Stromal cell of bone marrow (primary cell): ENCODE measurements at places on chromosomes 3 and 15.

DNA sequence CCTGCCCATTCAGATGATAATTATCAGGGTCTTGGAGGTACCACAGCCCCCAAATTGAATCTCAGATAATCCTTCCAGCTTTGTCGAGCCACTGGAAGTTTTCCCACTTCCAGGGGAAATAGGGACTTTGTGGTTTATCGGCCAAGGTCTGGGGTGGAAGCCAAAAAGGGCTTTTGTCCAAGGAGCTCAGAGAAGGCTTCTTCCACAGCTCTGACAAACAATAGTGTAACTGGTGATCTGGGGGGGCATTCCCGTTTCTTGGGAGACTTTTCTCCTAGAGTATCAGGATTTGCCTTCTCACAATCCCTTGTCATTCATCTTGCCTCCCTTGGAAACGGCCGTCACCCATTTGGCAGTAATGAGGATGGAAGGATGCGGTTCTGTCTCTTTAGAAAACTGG is 18.4 kb downstream of the SRGAP3 start:
- no peak for DNase-seq

DNA sequence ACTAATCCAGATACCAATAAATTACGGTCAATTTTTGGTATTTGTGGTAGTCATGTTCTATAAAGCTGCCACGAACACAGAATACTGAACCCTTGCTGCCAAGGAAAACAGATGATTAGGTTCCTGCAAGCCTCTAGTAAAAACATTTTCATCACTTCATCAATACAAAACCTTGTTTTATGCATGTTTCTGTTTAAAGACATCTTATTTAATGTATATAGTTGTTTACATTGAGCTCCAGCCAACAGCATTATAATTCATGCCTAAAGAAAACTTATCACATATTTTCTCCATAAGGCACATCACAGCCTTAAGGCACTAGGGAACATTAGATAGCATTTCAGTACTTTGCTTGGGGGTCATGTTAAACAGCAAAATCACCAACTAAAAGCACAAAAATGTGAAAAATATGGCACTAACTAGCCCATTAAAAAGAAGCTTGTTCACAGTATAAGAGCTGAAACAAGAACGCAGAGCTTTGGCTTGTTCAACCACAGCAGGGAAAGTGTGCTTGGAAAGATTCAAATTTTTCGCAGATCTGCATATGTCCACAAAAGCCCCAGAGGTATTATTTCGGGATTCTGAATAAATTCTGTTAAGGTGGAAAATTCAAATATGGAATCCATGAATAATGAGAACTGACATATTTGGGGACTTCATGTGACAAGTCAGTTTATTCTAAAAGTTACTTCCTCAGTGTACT is 27.7 kb downstream of the POLQ start:
- DNase-seq: peak; percentile 4

- DNase-seq: no peak
These were observed 44.2 kb downstream of the ZMAT3 start for GRCh38 chr3:179027326-179027900.

DNA sequence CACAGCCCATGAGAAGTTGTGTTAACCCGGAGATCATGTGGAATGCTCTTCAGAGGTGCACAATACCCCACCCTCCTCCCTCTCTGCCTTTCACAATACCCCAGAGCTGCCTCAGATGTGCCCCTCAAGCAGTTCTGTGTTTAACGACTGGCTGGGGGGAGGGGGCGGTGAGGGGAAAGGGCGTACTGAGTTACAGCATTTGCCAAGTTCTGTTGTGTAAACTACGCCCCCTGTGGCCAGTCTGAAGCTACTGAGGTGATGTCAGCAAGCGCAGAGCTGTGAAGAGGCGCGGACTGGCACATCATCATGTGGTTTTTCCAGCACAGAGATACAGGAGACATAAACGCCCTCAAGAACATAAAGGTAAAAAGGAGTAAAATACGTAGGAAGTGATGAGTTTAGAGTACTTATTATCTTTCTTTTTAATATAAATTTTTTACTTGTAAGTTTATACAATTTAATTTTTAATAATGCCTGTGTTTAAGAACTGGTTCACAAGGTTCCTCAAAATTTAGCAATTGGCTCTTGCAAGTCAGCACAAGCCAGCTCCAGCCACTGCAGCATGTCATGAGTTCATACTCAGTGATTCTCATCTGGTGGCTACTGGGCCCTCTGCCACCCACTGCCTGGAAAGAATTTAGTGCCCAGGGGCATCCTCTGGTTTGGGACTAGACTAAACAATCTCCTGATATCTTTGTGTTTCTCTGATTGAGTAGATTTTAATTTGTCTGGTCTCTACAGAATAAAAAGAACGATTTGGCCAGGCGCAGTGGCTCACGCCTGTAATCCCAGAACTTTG is 1.7 kb downstream of the EPB42 start:
- DNase-seq: peak; percentile 7

DNA sequence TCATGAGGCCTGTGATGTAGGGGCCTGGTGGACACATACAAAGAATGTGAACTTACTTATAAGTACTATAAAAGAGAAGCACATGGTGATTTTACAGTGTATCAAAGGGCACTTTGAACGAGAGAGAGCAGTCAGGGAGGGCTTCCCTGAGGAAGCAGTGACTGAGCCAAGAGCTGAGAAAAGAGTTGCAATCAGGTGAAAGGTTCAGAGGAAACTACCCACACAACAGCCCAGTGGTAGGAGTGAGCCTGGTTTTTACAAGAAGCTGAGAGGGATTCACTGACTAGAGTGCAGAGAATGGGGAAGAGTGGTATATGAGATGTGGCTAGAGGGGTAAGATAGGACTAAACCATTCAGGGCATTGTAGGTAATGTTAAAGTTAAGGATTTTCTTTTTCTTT is 57.1 kb downstream of the CALML4 start:
- DNase-seq: no peak

DNA sequence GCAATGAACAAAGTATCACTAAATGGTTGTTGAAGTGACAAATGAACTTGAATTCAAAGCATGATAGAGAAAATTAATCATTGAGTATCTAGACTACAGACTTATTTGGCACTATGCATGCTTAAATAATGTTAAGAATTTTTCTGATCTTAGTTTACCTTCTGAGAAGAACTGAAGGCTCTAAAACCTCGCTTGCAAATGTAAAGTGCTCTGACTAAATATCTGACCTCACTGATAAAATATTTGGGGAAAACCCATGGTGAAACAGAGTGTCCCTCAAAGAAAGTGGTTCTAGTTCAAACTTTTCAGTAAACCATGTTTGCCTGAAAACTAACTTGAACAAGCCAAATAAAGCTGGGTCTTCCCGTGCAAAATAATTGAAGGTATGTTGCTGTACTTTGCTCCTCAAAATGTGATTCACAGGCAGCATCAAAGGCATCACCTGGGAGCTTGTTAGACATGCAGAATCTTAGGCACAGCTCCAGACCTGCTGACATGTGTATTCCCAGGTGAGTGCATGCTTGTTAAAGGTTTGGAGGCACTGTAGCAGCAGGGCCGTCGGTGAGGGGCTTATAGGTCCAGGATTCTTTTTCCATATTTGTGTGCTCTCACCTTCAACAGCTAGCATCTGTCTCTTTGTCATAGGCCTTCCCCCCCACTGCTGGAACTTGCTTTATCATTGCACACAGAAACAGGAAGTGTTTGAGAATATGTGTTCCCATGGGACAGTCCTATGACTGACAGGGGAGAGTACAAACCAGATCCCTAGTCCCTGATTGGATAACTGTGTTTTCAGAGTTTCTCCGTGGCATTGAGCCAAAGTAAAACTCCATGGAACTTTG is 524.2 kb upstream of the LMCD1 start:
- no peak for DNase-seq

- no peak for DNase-seq
These were observed 225.8 kb downstream of the MYRIP start for GRCh38 chr3:40035177-40035576.

DNA sequence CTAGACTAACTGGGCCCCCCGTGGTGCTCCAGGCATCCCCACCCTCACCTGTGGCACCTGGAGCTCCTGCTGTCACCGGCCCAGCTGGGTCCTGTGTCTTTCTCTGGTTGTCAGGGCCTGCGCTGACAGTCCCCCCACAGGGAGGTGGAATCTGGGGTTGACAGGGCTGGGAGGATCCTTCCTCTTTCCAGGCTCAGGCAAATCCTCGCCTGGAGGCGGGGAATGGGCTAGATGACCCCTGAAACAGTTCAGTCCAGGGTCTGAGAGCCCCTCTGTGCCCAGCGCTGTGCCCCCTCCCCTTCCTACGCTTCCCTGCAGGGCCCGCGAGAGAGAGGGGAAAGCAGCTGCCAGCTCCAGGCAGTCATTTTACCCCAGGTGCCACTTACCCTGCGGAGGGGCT is 50.1 kb upstream of the MCF2L2 start:
- no peak for DNase-seq

- DNase-seq: peak; percentile 77
These were observed at the start of gene TMEM42 for GRCh38 chr3:44861412-44862225. TSS of gene TMEM42 (plus strand) at chr3:44861912. CDS start at chr3:44861925, 13 bp downstream.

DNA sequence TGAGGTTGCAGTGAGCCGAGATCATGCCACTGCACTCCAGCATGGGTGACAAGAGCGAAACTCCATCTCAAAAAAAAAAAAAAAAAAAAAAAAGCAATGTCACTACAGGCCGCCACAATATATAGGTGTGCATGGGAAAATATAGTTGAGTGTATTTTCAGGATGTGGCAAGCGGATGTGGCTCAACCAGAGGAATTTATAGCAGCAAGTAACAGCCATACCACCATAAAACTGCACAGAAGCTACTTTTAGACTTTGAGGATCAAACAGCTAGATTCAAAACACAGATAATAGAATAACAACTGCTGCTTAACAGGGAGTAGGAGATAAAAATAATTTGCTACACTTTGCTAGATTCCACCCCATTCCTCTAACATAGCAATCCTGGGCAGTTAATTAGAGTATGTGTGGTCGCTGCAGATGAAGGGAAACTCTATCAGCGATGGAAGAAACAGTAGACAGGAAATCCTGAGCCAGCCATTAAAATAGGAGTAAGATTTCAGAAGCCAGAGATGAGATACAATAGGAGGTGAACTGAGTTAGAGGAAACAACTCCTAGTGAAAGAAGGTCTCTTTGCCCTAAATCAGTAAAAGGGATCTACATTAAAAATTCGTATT is 318.7 kb upstream of the STT3B start:
- no peak for DNase-seq

DNA sequence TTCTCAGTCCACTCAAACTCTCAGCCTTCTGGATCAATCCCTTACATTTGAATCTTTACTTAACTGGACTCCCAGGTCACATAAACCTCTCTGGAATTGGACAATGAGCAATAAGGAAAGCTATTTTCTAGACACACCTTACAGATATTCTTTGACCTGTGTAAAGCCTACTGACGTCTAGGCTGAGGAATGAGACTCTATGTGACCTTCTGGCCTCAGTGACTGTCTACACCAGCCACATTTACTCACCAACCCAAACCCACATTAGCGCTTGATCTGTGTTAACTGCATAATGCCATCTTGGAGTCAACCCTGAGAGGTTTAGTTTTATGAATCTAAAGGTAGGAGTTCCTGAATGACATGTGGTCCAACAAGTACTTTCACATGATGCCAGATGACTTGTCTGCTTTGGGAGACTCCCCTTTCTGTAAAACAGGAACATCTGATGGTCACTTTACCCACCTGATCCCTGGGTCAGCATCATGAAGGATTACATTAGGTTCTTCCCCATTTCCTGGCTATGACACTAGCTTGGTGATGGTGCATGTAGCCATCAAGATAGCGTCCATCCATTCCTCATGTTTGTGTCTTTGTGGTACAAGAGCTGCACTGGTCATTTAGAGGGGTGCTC is 11.4 kb upstream of the COMMD2 start:
- DNase-seq: no peak

DNA sequence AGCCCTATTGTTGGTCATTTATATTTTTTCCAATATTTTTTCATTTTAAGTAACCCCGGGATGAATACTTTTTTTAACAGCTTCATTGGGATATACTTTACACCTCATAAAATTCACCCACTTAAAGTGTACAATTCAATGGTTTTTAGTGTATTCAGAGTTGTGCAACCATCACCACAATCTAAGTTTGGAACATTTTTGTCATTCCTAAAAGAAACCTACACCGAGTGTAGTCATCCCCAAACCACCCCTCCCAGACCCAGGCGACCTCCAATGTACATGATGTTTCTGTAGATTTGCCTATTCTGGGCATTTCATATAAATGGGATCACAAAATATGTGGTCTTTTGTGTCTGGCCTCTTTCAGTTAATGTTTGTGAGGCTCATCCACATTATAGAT is 118.3 kb upstream of the FRMD4B start:
- DNase-seq: no peak
